ENCODE measurements at places on chromosomes 16 and 17.
A peak's percentile ranks its signal among the peaks of the same experiment; 100 is the strongest.

- no peak for DNase-seq
Observed at GRCh38 chr16:73086108-73086507, 38.2 kb upstream of the ZFHX3 start.

DNA sequence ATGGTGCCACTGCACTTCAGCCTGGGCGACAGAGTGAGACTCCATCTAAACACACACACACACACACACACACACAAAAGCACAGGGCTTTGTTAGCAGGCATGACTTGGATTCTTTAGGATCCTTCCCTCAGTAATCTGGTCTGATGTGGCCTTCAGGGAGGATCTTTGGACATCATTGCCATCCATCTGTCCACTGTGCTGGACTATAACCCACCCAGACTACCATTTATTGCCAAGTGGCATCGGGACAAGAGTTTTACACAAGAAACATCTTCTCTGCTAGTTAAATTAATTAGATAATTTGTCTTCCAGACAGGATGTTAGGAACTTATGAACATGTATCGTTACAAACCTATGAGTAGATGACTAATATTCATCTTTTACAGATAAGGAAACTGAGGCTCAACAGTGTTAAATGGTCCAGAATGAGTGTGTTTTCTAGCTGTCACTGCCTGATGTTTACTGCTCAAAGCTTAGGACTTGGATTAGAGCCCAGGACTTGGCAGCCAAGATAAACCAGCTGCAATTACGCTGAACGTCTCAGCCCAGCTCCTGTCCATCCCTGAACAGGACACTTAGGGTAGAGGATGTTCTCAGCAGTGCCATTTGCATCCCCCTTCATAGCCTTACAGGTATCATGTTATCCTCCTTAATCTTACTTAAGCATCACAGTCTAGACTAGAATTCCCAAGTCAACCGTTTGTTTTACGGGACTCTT is 285.8 kb downstream of the WWOX start:
- no peak for DNase-seq

- DNase-seq, result no peak
Observed at GRCh38 chr16:10494343-10495030, 85.9 kb downstream of the EMP2 start.

DNA sequence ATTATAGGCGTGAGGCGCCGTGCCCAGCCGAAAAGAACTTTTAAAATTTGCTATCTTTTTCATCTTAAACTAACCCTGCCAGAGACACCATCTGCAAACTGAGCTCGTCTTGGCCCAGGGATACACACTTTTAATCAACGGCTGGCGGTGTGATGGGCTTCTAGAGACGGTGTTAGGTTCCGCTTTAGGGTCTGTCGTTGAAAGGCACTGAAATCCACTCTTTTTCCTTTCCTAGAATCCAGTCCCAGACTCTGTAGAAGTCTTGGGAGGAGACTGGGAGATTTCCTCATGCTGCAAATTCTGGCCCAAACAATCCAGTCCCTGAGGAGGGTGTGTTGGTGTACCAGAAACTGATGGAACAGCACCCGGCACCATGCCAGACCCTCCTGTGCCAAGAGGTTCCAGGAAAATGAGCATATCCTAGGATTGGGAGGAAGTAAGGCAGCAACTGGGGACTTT is 52.0 kb upstream of the TEX2 start:
- DNase-seq, result no peak

DNA sequence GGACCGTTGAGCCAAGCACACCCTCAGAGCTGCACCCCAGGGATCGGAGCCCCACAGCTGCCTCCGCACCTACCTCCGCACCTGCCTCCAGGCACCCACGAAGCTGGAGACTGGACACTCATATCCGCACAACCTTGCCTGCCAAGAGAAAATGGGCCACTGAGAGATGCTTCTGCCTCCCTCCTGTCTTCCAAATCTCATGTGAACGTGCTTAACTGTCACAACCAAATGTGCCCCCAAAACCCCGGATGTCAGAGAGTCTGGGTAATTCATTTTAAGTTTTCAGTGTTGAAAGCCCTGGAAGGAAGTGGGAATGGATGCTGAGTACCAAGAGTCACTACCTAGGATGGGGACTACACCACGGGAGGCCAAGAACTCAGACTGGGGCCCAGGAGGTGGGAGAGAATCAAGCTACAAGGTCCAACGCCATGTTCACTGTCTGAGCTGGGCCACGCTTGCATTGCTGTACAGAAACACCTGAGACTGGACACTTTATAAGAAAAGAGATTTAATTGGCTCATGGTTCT is 49.5 kb upstream of the MEAK7 start:
- DNase-seq, result no peak

GRCh38 chr16:2468725-2469398 is 2.2 kb upstream of the NTN3 start:
- DNase-seq, result peak; percentile 87

DNA sequence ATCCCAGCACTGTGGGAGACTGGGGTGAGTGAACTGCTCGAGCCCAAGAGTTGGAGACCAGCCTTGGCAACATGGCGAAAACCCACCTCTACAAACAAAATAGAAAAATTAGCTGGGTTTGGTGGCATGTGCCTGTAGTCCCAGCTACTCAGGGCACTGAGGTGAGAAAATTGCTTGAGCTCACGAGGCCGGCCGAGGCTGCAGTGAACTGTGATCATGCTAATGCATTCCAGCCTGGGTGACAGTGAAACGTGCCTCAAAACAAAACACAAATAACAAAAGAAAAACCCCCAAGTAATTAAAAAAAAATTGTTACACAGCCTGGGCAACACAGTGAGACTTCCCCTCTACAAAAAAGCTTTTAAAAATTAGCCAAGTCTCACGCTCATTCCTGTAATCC is 5.0 kb downstream of the CCDC47 start:
- no peak for DNase-seq

DNA sequence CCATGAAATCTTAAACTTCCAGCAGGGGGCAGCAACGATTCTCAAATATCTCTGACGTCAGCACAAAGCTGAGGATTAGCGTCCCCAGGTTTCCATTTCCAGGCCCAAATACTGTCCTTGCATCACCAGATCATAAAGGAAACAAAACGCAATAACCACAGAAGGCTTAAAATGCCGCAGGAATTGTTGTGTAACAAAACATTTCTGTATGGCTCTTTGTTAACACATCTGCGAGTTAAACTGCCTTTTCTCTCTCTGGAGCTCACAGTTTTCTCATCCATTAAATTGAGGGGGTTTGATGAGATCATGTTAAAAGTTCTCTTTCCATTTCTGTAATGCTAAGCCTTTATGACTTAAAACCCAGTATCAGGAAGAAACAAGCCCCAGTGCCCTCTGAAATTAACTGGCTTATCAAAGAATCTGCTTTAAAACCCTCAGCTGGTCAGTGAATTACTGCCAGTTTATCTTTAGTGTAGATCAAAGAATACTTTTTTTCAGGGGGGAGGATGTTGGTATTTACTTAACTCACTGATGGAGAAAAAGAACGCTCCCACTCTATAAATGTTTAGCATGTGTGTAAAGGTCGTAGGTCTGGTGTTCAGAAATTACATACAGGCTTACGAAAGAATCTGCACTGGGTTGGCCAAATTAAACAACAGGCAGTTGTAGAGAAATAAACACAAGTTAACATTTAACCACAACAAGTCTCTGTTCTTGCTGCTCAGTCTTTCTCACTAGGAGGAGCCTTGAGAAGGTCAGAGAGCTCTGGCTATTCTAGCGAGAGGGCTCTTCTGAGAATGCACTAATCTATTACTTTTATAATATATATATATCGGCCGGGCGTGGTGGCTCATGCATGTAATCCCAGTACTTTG is 10.6 kb upstream of the TERF2 start:
- peak; percentile 66 for DNase-seq

- DNase-seq, result no peak
Observed at GRCh38 chr17:33521784-33522183, 228.7 kb upstream of the ASIC2 start.

Measured in NCI-H1105 (cell line).